ENCODE measurements at places on chromosomes 16 and 17.

GRCh38 chr17:4074831-4075495, 67.9 kb downstream of the ZZEF1 start:
- no peak for DNase-seq

DNA sequence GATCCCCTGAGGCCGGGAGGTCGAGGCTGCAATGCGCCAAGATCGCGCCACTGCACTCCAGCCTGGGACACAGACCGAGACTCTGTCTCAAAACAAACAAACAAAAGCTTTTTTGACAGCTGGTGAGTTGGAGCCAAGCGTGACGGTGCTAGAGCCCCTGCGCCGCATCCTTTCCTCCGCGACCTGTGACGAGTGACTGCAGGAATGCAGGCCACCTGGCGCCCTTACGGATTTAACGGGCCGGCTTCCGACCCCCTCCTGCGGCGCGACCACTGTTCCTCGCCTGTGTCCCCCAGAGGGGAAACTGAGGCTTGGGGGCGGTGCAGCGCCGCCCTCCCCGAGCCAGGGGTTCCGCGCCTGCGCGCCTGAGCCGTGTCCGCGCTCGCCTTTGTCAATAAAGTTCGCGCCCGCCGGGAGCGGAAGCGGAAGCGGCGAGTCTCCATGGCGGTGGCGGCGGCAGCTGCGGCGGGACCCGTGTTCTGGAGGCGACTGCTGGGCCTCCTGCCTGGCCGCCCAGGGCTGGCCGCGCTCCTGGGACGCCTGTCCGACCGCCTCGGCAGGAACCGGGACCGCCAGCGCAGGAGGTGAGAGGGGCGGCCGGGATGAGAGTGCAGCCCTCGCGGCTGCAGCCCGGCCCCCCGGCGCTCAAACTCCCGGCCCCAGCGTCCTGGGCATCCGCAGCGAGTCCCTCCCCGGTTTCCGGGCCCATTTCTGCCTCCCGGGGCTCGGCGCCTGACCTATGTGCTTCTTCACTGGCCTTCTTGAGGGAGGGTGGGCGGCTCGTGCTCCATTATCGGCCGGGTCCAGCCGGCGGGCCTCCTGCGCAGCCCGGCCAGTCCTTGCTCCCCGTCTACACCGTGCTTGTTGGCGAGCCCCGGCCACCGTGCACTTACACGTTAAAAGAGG, at the start of gene PGS1:
Gene PGS1 (plus strand): TSS at position 425 of the 906 bp plus-strand sequence. CDS start 17 bp downstream, at position 442.
- peak; percentile 56 for DNase-seq

DNA sequence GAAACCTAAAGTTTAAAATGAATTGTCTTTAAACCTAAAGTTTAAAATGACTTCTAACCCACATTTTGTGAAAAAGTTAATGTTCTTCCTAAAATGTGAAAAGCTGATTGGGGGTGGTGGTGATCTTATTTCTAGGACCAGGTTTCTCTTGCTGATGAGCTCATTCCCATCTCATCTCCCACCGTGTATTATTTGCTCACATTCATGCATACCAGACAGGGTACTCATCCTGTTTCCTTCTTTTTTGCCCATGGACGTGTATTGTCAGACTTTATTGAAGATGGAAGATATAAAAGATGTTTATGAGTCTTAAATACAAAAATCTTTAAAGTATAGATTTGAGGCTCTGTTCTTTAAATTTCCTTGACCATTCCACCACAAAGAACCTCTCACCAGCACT, 70.1 kb upstream of the MPHOSPH6 start:
- peak; percentile 44 for DNase-seq

DNA sequence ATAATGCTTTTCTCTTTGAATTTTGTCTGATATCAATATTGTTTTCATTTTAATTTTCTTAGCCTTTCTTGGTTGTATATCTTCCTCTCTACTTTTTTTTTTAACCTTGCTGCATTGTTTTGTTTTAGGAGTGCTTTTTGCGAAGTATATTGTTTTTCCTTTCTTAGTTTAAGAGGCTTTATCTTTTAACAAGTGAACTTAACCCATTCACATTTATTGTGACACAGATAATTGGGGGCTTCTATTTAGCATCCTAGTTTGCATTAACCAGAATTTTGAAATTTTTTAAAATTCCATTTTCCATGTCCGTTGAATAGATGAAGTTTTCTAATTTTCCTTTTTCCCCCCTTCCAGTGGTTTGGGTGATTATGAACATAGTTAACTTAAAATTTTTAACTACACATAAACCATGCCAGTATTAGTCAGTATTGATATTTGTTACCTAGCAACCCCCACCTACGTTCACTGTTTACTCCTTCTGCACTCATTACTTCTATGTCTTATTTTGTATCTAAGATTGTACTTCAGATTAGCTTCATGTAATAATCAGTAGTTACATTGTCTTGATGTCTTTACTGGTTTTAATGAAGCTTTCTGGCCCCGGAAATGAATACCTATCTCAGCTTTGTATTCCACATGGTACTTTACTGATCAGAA, 44.4 kb downstream of the TNRC6A start:
- no peak for DNase-seq

- DNase-seq: no peak
Measured at GRCh38 chr17:67520252-67520906, 143.3 kb downstream of the PITPNC1 start.

DNA sequence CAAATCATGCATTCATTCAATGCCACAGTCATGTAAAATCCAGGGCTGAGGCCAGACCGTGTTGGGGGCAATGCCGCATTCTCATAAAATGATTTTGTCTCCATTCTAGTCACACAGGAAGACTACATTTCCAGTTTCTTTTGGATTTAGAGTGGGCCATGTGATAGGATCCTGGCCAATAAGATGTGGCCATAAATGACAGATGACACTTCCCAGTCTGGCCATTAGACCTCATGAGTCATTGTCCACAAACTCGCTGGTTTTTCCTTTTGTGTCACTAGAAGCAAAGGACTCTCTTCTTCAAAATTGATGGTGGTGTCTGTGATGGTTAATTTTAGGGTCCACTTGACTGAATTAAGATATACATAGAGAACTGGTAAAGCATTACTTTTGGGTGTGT, 352.3 kb downstream of the UTP18 start:
- DNase-seq: peak; percentile 8

DNA sequence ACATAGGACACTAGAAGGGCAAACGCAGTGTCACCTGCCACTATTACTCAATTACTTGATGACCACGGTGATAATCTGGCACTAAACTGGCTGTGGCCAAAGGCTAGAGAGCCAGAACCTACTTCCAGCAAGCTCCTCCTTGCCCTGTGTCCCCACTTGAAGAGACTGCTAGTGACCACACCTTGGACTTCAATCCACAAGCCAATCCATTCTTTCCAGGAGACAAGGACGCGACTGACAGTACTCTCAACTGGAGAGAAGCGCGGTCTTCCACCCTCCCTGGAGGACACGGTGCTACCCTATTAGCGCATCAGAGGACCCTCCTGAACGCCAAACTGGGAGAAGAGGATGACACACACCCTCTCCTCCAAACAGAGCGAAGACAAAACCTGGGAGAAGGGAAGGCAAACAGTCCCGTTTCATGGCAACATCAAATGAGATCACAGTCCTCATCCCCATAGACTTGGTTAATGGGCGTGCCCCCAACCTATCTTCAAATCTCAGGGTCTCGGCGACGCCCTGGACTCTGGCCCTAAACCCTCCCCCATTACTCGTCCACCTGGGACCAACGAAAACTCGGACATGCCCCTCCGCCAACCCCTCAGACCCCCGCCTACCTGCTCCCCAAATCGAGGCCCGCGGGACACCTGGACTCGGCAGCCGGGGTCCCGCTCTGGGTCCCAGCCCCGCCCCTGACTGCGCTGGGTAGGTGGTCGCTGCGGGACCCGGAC, 508 bp downstream of the FLCN start:
- peak; percentile 35 for DNase-seq

DNA sequence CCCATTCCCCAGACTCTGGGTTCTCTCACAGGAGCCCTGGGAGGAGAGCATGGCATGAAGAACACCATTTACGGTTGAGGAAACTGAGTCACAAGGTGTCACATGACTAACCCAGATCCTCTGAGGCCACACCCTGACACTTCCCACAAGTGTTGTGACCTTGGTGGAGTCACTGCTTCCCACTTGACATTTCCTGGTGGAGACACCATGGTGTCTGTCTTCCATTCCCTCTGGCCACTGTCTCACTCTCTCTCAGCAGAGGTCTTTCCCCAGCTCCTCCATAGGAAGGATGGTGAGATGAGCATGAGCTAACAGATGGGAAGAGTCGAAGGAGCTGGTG, 116.2 kb downstream of the GNAO1 start:
- DNase-seq: no peak

GRCh38 chr17:81324851-81325713, 30.0 kb upstream of the SLC38A10 start:
- DNase-seq: no peak

DNA sequence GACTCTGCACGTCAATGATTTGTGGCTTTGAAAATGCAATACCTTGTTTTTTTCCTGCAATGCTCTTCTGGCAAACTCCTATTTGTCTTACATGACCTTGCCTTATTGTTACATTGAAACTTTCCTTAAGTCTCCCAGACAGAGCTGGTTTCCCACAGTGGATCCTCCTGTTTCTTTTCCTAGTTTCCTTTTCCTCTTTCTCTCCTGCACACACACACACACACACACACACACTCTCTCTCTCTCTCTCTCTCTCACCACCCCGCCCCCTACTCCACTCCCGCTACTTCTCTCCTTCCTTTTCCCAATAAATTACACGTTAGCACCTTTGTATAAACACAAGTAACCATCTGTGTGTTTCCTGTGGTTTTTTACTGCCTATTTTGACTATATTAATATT, 2.3 kb downstream of the ORC6 start:
- DNase-seq: no peak

DNA sequence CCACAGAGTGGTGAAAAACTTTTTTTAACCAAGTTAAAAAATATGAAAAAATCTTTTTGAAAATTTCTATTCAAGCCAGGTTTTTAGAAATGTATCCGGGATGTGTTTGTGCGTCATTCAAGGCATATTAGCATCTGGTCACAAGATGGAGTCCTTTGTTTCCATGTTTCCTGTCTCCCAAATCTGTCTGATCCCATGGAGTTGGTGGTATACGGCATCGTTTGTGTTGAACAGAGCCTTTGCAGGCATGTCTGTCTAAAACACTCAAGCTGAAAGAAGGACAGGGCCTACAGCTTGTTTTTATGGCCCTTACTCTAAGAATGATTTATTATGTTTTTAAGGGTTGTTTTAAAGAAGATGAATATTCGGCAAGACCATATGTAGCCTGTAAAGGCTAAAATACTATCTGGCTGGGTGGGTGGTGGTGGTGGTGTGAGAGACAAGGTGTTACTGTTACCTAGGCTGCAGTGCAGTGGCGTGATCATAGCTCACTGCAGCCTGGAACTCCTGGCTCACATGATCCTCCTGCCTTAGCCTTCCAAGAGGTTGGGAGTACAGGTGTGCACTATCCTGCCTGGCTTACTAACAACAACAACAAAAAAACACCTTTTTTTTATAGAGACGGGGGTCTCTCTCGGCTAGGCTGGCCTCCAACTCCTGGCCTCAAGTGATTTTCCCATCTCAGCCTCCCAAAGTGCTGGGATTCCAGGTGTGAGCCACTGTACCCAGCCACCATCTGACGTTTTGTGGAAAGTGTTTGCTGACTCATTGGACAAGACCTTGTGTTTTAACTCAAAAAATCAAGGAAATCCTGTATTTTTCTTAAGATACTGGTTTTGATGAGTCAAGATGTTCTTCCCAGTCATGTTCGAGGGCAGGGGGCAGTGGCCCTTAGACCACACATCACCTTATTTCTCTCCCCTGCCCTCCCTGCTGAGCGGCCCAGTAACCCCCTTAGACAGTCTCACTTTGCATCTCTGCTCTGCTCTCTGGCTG, 52.2 kb downstream of the NDE1 start:
- peak; percentile 44 for DNase-seq

GRCh38 chr17:47304186-47304585, 19.6 kb upstream of the EFCAB13 start:
- DNase-seq: no peak

DNA sequence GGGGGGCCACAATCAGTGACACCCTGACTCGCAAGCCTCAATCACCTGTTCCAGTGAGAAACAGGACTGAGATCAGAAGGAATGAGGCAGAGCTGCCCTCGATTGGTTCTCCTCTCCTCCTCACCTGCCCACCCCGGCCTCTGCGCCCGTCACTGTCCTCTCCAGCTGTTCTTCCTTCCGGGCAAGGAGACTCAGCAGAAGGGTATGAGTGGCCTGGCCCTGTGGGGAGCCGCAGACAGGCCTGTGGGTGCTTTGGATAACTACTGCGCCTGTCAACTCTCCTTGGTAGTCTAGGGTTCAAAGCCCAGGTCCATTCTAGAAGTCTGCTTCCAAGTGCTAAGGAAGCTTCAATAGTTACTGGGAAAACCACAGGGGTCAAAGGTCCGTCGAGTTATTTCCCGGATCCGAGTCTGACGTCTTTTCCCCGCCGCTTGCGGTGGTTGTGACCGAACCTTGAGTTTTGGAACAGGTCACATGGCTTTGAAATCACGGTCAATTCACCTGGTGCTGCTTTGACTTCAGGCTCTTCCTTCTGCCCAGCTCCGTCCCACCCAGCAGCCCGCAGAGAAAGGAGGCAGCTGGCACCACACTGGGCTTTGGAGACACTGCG, 8.3 kb downstream of the CARD14 start:
- peak; percentile 38 for DNase-seq

- DNase-seq: no peak
Measured at GRCh38 chr16:76897816-76898215, 293.2 kb upstream of the MON1B start.

GRCh38 chr17:60661489-60661888, 16.2 kb upstream of the BCAS3 start:
- DNase-seq: no peak

DNA sequence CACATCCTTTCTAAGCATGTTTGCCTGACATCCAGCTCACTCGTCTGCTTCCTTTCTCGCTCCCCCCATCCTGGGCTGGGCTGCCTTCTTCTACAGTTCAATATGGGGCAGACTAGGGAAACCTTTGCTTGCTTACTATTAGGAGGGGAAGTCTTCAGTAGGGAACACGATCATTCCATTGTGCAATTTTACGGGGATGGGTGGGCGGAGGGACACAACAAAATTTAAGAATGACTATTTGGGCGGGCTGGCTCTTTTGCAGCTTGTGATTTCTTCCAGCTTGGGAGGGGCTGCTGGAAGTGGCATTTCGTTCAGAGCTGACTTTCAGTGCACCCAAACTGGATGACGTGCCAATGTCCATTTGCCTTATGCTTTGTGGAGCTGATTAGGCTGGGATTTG, 25.4 kb downstream of the PCTP start:
- no peak for DNase-seq

DNA sequence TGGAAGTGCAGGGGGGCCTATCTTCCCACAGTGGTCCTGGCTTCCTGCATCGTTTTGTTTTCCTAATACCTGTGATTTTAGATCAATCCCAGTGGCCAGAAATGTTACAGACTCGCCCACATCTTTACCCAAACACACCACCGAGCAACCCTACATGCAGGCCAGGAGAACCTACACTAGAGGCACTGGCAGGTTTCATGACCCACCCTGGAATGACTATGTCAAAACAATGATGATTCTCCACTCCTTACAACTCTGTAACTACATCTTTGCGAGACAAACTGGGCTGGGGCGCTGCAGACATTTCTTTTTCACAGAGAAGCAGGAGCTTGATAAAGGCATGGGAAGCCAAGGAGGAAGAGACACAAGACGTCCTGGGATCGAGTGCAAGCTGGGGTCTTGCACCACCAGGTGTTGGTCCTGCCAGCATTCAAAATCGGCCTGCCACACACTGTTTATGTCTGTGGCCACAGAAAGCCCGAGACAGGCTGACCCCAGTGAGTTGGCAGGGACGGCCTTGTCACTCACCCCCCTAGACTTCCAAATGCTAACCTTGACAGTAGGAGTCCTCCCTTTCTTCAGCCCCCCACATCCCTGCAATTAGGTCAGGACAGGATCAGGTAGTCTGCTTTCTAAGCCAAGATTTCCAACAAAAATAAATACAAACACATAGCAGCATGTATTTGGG, 32.5 kb downstream of the UBE2O start:
- DNase-seq: no peak

Measured in HT1080 (cell line).